HuH-7 (cell line): ENCODE measurements at places on chromosomes 2 and 18.
A peak's percentile ranks its signal among the peaks of the same experiment; 100 is the strongest.

GRCh38 chr2:179898873-179899272 is 37.5 kb upstream of the ZNF385B start:
- peak; percentile 17 for DNase-seq

- no peak for DNase-seq
These were observed 112.4 kb upstream of the SLC66A3 start for GRCh38 chr2:11042841-11043240.

GRCh38 chr18:8174771-8175170 is 434.5 kb upstream of the RAB12 start:
- DNase-seq: no peak

DNA sequence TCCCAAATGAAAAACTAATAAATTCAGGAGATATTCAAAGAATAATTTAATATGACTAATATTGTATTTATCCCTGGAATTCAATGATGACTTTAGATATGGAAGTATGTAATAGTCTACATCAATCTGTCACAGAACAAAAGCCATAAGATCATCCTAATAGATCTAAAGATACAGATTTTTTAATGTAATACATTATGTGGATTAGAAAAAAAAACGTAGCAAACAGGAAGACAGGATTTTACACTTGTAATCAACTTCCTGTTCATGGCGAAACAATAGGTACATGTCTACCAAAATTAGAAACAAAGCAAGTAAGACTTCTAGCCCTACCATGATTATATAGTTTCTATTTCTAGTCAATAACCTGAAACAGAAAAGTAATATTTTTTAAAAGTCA is 192.2 kb downstream of the TTC32 start:
- DNase-seq: no peak

- DNase-seq: no peak
These were observed 709.2 kb downstream of the DSC3 start for GRCh38 chr18:30333310-30333709.

GRCh38 chr18:79517341-79517740 is 121.6 kb downstream of the NFATC1 start:
- no peak for DNase-seq

GRCh38 chr2:187890690-187891089 is 336.5 kb upstream of the TFPI start:
- DNase-seq: no peak

DNA sequence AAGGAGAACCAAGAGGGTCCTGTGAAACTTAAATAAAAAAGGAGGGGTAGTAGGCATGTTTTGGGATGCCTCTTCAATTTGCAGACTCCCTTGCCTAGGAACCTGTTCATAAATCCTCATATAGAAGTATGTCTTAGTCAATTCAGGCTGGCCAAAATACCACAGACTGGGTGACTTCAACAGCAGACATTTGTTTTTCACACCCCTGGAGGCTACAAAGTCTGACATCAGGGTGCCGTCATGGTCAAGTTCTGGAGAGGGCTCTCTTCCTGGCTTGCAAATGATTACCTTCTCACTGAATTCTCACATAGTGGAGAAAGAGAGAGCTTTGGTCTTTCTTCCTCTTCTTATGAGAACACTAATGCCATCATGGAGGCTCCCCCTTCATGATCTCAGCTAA is 4.1 kb upstream of the TCF4 start:
- no peak for DNase-seq

DNA sequence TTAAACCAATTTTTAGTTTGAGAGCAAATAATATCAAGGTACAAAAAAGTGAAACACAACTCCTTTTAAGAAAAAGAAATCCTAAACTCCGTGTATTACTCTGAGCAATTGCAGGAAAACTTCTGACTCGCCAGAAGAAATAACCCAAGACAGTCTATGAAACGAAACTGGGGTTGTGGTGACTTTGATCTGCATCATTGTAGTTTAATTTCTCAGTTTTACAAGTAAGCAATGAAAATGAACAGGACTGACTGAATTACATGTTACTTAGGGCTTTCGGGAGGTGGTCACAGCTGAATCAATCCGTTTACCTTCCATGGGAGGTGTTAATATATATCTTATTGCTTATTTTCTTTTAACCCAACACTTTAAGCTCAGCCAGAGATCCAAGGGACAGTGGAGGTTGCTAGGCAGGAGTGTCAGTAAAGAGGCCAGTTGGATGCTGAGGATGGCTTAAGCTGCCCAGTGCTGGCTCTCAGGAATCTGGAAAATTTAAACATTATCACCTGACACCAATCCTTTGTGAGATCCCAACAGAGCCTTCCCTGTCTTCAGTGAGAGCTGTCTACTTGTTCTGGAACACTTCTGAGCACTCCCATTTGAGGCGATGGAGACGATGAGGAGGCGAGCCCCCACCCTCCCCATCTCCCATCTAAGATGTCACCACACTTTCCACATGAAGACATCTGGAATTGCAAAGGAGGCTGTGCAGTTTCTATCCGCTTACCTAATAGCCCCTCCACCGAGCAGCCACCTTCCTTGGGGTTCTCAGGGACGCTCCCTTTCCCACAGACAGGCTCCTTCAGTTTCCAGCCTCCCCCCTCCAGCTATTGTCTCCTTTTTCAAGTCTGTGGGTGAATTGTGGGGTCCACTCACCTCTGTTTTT is 3.6 kb upstream of the RAB31 start:
- no peak for DNase-seq

GRCh38 chr2:142974288-142975024 is 97.0 kb downstream of the KYNU start:
- DNase-seq: no peak

DNA sequence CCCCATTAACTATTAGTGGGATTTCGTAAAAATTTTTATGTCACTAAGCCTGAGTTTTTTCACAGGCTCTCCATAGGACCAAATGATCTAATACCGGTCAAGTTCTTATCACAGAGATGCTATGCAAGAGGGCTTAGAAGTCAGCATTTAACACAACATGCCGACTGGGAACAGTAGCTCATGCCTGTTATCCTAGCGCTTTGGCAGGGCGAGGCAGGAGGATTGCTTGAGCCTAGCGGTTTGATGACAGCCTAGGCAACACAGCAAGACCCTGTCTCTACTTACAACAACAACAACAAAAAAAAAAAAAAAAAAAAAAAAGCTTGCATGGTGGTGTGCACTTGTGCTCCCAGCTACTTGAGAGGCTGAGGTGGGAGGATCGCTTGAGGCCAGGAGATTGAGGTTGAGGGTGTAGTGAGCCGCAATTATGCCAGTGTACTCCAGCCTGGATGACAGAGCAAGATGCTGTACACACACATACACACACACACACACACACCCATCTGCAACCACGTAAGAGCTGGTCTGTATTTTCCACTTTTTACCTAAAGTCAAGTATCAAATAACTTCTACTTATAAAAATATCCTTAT is 67.6 kb upstream of the FAM124B start:
- DNase-seq: no peak

DNA sequence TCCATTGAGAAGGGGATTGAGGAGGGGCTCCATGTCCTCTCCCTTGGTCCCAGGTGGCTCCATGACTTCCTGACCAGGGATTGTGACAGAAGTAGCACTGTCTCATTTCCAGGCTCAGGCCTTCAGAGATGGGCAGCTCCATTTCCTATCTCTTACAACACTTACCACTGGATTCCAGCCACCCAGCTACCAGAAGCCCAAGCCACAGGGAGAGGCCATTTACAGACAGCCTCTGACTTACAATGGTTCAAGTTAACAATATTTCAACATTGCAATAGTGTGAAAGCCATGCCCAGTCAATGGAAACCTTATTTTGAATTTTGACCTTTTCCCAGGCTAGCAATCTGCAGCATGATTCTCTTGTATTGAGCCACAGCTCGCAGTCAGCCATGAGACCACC is 164.9 kb upstream of the AGAP1 start:
- no peak for DNase-seq

- DNase-seq: peak; percentile 27
These were observed 167.2 kb downstream of the FBXO15 start for GRCh38 chr18:73980289-73980979.

- DNase-seq: no peak
These were observed 164.1 kb upstream of the FBXO11 start for GRCh38 chr2:48070415-48070814.

DNA sequence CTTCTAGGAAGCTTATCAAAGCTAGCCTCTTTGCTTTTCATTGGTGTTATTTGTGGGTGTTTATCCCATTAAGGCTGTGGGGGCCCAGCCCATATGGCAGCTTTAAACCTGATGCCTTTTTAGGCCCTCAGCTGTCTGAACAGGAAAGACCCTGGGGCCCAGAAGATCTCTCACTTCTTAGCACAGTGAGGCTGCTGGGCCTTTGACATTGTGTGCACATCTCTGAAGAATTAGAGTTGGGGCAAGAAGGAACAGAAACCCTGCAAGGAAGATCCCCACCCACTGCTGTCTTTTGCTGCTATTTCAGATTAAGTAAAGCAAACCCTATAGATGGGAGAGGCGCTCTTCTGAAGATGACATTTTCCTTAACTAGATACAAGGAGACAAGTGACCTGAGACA is 250.0 kb downstream of the SMAD2 start:
- DNase-seq: no peak

- no peak for DNase-seq
These were observed 48.9 kb downstream of the COPS8 start for GRCh38 chr2:237134321-237135230.

- DNase-seq: no peak
These were observed 91.6 kb upstream of the CTDP1 start for GRCh38 chr18:79587779-79588635.

DNA sequence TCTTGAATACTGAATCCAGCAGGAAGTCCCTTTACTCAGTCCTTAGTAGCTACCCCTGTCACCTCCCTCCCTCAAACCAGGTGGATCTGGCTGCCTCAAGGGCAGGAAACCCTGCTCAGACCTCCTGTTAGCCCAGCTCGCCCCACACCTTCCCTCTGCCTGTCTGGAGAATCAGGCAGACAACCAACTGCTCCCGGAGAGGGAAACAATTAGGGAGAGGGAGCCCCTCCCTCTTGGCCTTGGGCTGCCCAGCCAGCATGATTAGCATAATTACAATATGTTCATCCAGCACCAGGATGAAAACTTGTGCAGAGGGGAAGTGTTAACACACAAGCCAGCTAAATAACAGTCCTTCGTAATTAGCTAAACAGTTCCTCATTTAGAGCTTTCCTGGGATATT is 185.5 kb downstream of the C1D start:
- no peak for DNase-seq

DNA sequence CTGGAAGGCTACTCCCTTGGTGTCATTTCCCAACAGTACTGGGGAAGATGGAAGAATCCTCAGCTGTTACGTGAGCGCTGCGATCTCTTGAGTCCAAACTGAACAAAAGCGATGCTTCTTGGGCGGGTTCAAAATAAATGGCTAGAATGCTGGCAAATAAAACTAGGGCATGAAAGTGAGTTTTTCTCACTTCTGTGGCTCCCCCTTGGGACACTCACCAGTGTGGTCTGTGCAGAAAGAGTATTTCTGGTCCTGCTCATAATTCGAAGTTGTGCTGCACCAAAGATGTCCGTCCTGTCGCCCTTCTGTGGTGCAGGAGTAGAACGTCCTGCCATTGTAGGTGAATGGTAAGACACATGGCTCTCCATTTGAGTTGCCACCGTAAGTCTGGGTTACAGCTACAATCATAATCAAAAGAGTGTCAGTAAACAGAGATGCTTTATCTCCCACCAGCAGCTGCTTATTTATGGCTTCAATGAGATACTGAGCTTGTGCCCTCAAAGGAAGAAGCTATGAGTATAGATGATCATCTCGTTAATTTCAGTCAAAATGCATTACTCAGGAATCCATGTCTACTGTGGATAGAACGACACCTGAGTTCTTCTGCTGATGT is 11.8 kb downstream of the FN1 start:
- no peak for DNase-seq

GRCh38 chr2:38254796-38255195 is 122.3 kb downstream of the ATL2 start:
- no peak for DNase-seq

- DNase-seq: no peak
These were observed 232.3 kb downstream of the HAUS1 start for GRCh38 chr18:46336278-46337111.

DNA sequence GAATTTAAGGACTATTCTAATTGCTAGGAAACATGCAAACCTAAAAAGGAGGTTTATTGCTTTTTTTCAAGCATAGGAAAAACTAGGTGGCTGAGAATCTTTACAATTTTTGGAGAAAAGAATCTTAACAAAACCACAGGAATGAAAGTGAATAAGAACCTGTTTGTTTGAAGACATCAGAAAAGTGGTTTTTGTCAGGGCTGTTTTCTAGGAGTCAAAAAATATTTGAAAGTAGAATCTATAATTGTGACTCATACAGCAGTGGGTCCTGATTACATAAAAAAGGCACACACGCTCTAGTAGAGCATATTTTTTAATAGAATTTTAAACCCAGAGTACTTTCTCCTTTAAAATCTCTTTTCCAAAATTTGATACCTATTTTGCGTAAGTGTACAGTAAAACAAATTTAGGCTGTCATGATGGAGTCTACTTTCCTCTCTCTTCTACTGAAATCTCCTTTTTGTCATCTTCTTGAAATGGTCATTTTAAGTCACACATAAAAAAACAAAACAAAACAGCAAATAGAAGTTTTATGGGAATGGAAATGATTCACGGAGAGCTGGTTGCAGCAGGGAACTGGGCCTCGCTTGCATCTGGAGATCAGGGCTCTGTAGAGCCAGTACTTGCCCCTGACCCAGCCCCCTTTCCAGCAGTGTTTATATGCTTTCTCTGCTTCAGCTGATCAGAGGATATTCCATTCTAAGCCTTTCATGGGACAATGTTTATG is 59.1 kb upstream of the PELI1 start:
- no peak for DNase-seq

DNA sequence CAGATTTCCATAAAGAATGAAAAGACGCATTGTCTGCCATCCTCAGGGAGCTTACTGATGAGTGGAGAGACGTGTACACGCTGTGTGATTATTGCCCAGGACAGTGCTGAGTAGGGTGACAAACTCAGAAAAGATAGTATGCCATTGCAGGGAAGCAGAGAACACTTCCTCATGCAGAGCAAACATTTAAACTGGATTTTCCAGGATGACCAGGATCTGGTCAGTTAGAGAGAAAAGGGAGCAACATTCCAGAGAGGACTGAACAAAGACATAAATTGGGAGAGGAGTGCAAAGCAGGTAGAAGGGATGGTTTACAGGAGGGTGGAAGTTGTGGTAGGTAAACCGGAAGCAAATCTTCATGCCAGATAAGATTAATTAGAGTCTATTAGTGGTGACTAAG is 2.3 kb downstream of the SLC9A2 start:
- no peak for DNase-seq

- no peak for DNase-seq
These were observed 12.8 kb upstream of the HPCAL1 start for GRCh38 chr2:10289891-10290290.

DNA sequence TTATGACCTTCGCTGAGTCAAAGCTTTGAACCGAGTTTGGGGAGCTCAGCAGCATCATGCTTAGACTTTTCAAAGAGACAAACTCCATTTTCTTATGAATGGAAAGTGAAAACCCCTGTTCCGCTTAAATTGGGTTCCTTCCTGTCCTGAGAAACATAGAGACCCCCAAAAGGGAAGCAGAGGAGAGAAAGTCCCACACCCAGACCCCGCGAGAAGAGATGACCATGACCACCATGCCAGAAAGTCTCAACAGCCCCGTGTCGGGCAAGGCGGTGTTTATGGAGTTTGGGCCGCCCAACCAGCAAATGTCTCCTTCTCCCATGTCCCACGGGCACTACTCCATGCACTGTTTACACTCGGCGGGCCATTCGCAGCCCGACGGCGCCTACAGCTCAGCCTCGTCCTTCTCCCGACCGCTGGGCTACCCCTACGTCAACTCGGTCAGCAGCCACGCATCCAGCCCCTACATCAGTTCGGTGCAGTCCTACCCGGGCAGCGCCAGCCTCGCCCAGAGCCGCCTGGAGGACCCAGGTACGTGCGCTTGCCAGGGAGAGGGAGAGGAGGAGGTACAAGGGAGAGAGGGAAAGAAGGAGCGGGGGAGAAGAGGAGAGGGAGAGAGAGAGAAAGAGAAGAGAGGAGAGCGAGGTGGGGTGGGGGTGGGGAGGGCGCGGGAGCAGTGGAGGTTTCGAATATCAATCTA is at the start of gene DLX1:
Gene DLX1 (plus strand): TSS at position 48 of the 700 bp plus-strand sequence. CDS start 171 bp downstream, at position 219.
- peak; percentile 73 for DNase-seq
